ENCODE measurements at places on chromosomes 13 and 19.

DNA sequence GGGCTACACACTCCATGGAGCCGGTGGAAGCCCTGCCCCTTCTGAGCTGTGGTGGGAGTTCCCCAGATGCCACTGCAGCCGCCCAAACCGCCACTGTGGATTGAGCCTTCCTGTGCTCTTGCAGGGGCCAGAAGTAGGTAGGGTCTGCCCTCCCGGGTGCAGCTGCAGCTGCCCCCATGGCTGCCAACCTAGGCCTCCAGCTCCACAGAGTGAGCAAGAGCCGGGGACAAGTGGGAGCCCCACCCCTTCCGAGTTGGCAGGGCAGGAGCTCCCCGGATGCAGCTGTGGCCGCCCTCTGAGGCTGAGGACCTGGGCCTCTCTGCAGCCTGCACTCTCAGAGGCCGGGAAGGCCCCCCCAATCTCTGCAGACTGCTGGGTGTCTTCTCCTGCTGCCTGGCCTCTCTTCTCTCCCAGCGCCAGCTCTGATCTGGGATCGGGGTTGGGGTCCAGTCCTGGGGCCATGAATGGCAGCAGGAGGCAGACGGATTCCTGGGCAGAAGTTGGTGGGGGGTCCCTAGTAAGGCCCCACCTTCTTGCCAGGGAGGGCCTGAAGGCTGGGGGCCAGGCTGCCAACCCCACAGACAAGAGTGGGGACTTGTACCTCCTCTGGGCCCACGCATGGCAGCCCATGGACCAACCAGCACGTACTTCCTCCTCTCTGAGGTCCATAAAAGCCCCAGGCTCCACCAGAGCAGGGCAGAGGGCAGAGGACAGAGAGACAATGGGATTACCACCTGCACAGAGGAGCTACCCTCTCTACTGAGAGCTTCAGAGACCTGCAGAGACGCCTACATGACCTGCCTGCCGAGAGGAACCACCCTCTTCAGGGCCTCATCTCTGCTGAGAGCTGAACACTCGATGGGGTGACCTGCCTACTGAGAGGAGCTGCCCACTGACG is 28.9 kb downstream of the AP2S1 start:
- DNase-seq = no peak

DNA sequence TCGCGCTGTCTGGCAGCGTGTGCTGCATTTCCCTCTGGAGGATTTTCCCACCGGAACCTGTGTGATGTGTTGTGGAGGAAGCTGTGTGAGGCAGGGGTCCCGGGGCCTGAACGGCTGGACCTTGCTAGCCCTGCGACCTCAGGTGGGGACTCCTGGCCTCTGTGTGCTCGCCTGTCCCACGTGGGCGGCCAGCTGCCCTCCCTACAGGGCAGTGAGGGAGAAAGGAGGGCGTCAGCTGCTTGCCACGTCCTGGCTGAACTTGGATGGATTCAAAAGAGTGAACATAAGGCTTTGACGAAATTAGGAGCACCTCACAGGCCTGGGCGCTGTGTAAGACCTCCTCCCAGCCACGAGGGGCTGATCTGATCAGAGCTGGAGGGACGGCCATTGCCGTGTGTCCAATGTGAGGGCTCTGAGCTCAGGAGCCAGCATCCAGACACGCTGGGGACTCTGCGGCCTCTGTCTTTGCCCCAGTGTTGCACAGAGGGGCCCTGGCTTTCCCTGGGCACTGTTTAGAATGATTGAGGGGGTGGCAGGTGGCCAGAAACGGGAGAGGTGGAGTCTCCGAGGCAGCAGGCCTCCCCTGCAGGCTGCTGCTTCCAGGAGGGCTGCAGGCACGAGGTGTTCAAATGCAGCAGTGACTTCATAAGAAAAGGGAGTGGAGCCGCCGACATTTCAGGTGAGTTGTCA is 13.0 kb downstream of the TFDP1 start:
- no peak for DNase-seq

DNA sequence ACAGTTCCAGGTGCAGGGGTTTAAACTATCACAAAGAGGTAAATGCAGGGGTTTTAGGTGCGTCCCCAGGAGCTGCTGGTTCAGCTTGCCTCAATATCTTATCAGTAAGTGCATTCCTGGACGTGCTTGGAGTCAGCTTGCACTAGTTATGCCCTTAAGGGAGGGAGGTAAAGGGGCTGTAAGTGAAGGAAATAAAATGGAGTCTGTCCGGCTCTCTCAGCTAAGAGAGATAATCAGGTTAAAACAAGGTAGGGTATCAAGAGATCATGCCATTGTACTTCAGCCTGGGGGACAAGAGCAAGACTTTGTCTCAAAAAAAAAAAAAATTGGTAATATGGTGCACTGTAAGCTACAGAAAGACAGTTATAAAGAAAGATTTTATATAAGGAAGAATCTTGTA is 69.7 kb downstream of the ZNF100 start:
- DNase-seq = no peak

DNA sequence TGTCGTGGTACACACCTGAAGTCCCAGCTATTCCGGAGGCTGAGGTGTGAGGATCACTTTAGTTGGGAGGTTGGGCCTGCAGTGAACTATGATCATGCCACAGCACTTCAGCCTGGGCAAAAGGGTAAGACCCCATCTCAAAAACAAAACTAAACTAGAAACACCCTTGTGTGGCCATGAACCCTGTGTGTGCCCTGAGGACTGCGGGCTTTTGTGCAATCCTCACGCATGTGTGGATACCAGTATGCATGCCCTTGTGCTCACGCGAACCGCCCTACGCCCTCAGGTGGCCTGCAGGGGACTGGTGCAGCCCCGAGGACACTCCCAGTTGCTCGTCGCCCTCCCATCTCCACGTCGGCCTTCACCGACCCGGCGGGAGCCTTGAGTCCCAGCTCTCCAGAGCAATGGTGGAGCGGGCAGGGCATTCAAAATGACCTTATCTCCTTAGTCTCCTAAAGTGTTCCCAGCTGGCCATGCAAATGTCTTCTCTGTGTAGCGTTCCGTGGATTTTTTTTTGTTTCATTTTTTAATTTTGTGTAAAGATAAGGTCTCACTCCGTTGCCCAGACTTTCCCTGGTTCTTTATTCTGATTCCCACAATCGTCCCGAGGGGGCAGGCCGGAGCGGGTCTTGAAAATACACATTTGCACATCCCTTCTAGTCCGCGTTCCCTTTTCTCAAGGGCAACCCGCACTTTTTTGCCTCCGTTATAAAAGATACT is 868 bp upstream of the EGLN2 start:
- no peak for DNase-seq

DNA sequence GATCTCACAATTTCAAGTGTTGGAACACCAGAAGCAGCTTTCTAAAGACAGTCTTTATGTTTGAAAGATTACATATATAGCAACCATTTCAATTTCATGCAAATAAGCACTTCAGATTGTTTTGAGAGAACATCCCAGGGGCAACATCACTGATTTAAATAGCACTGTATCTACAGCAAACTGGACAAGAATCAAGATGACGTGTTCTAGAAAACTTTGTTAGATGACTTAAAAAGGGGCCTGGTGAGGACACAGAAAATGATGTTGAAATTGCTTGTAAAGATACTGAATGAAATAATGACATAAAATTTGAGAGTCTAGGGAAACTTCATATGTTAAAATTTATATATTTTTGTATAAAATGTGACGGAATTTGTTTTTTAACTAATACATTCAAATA is 277.1 kb downstream of the KLF12 start:
- DNase-seq = no peak

DNA sequence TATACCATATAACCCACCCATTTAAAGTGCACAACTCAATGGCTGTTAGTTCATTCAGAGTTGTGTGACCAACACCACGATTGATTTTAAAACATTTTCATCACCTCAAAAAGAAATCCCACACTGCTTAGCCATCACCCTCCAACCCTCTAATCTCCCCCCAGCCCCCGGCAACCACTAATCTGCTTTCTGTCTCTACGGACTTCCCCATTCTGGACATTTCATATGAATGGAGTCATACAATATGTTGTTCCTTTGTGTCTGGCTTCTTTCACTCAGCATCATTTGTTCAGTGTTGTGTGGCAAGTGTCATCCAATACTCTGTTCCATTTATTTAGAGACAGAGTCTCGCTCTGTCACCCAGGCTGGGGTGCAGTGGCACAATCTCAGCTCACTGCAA is 4.0 kb upstream of the PNMA8B start:
- DNase-seq = no peak

DNA sequence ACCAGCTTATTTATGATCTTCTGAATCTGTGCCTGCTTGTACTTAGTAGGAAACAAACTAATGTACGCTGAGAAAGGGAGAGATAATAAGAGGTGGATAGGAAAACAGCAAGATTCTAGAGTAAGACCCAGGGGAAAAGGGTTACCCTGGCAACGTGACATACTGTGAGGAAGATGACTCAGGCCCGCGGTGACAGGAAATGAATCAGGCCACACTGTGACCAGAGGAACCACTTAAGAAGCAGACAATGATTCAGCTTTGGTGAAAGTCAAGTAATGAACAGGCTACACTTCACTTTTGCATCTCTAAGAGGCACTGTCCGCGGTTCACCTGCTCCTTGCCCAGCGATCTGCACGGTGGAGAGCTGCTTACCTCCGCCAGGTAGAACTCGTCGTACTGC is 158.2 kb downstream of the NALCN start:
- DNase-seq = peak; percentile 65

DNA sequence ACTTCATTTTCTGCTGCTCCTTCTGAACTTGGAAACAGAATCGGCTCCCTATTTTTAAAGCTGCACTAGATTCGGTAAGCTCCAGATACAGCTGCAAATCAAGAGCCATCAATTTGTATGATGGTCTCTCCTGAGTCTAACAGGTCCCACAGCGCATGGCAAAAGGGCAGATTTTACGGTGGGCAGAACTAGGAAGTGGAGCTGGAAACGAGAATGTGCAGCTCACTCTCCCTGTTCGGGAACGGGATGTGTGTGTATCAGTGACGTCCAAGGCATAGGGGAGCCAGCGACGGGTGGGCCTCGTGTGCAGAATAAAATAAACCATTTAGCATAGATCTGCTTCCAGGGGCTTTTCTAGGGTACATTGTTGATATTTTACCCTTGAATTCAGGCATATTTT is 74.2 kb downstream of the COL4A1 start:
- DNase-seq = peak; percentile 42

- no peak for DNase-seq
These were observed 1290.9 kb upstream of the ATXN8OS start for GRCh38 chr13:68816715-68817114.

GRCh38 chr13:77522444-77522843 is 13.1 kb upstream of the SCEL start:
- DNase-seq = no peak

DNA sequence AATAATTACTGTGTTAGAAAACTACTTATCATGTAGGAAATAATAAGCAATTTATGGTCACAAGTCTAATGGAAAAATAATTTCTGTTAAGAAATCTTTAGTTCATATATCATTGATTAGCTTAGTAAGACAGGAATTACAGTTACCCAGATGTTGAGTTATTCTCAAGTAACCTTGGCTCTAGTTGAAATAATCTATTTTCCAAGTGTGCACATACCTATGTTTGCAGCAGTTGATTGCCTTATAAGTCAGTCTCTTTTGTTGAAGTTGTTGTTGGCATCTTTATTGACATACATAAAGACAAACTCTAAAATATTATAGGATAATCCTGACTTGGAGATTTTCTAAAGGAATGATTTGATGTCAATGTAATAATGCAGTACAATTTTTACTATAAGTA is 511.4 kb upstream of the KLF12 start:
- DNase-seq = no peak

DNA sequence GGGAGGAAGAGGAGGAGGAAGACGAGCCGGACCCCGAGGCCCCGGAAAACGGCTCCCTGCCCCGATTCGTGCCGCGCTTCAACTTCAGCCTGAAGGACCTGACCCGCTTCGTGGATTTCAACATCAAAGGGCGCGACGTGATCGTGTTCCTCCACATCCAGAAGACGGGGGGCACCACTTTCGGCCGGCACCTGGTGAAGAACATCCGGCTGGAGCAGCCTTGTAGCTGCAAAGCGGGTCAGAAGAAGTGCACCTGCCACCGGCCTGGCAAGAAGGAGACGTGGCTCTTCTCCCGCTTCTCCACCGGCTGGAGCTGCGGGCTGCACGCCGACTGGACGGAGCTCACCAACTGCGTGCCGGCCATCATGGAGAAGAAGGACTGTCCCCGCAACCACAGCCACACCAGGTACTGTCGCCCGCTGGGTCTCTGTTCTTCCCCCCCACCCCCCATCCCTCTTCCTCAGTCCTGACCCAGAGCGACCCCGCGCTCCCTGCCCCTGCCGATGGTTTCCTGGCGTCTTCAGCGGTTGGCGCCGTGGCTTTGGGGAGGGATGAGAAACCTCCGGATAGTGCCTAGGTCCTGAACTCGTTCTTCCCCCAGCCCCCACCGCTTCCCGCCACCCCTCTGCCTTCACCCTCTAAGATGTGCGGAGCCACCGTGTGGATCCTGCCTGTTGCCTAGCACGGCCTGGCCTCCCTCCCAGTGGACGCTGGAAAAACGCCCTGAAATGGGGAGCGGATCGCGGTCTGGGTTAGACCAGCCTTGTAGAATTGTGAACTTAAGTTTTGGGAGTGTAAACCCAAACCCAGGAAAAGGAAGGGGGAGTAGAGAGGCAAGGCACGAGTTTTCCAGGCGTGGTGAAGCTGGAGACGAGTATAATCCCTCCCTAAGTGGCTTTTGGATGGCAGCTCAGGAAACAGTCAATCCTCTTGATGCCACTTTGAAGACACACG is 1.5 kb downstream of the HS6ST3 start:
- DNase-seq = no peak

- no peak for DNase-seq
These were observed 934.8 kb upstream of the SPRY2 start for GRCh38 chr13:81275666-81276258.

- no peak for DNase-seq
These were observed 1518.4 kb downstream of the UQCRFS1 start for GRCh38 chr19:27694361-27695055.

DNA sequence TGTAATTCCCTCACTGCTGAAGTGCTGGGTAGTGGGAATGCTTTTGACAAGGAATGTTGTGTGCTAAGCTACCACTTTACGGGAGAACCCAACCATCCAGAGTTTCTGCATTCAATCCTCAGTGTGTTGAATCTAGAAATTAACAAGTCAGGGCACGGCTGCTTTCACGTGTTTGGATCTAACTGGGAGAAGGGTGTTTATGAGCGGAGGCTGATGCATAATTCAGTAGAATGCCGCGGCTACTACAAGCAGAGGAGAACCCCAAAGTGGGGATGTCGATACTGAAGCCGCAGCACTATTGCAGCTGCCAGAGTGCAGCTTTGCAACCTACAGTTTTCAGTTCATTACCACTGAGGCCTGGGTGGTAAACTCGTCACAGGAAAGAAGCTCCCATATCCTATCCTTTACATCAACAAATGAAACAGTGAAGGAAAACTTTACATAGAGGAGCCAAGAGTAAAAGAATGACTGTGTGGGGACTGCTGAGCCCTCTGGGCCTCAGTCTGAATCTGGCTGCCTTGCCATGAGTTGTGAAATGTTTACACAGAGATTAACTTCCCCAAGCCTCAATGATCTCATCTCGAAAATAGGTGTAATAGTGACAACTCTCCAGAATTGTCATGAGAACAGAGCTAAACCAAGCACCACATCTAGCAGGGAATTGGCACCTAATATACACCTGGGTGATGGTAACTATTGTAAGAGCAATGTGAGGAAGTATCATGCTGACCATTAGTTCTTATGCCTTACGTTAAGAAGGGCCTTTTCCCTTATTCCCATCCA is 531.7 kb downstream of the MYO16 start:
- no peak for DNase-seq

Measured in HFF-Myc (cell line).